Right ventricle myocardium superior (tissue), 1 donor: ENCODE measurements at places on chromosomes 2 and 18.
A peak's percentile ranks its signal among the peaks of the same experiment; 100 is the strongest.

- DNase-seq = peak; percentile 76
Measured at GRCh38 chr2:20093263-20094141, 42.1 kb upstream of the LAPTM4A start.

- peak; percentile 54 for DNase-seq
Measured at GRCh38 chr18:51621113-51621863, 423.8 kb upstream of the MEX3C start.

DNA sequence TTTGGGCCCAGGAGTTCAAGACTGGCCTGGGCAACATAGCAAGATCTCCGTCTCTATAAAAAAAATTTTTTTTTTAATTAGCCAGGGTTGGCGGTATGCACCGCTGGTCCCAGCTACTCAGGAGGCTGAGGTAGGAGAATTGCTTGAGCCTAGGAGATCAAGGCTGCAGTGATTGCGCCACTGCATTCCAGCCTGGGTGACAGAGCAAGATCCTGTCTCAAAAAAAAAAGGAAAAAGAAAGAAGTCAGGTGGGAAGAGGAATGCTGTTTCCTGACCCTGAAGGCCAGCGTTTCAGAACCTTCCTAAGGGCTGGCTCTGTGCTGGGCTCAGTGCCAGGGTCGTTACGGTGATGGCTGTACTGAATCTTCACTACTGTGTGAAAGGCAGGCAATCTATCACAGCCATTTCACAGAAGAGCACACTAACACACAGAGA is 35.0 kb upstream of the AGAP1 start:
- no peak for DNase-seq

GRCh38 chr2:45220227-45220626 is 211.0 kb upstream of the SIX2 start:
- no peak for DNase-seq

DNA sequence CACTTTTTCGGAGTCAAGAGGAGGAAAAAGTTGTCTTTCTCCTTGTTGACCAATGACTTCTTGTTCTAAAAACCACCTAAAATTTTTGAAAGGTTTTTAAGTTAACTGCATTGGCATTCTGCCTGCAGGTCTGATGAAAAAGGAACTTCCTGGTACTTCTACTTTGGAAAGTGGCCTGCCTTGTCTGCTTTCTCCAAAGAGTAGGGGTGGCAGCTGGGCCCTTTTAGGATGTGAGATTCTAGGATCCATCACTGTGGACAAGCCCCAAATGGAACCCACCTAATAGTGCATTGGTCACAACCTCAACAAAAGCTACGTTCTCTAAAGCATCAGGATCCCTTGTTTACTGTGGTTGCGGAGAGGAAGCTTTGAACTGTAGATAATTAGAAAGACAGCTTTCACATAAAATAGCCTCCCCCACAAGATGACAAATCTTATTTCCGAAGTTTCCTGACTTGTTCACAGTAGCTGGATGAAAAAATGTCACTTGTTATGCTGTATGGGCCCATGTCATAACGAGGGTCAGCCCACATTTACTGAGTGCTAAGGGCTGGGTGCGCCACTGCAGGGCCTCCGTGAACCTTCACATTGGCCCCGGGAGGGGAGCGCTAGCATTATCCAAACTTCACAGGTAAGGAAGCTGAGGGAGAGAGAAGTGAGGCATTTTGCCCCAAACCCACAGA is 17.4 kb downstream of the ASPRV1 start:
- DNase-seq = no peak

DNA sequence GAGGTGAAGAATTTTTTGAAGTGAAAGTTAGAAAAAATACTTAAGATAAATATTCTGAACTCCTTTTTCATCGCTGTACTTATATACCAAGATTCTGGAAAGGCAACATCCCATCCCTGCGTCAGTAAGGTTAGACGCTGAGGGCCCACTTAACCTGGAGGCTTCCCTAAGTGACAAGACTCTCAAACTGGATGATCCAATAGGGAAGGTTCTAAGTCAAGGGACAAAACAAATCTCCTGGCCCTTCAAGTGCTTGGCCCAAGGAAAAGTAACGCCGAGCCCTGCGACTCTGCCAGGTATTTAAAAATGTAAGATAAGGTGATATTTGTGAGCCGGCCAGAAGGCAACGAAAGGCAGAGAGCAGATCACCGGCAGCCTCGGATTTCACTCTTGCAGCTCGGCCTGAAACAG is 1.3 kb downstream of the STK39 start:
- DNase-seq = no peak

- peak; percentile 59 for DNase-seq
Measured at GRCh38 chr18:23619388-23619881, 33.1 kb upstream of the NPC1 start.

- peak; percentile 75 for DNase-seq
Measured at GRCh38 chr2:47905386-47906156, 727 bp downstream of the FBXO11 start.

- DNase-seq = no peak
Measured at GRCh38 chr18:62126737-62127136, 60.1 kb downstream of the PIGN start.

- no peak for DNase-seq
Measured at GRCh38 chr2:69576880-69577279, 66.7 kb downstream of the AAK1 start.

DNA sequence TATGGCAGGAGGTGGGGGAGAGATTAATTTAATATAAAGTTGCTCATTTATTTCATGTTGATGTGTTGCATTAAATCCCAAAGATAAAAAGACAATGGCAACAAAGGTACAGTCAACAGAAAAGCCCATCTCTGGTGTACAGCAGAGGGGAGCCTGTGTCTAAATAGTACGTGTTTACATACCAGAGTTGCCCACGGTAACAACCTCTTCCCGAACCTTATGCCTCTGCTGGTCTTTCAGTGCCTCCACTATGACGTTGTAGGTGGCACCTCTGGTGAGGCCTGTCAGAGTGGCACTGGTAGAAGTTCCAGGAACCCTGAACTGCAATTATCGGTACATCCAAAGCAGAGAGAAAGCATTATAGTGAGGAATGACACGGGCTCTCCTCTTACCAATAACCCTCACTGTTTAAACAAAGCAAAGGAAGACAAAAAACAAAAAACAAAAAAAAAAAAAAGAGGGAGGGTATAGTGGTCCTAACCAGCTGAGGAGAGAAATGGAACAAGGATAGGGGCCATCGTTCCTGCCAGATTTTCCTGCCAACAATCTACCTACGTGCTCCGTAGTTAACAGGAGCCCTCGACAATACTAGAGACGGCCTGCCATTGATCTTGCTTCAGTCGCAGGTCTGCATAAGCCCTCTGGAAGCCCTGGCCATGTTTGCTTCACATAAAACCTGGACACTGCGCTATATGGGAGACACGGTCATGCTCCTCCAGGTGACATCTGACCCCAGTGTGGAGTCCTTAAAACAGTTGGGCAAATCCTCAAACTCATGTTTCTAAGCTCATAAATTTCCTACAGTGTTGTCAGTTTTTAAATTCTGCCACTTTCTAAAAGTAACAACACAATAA is 58.5 kb downstream of the ATIC start:
- no peak for DNase-seq

- DNase-seq = no peak
Measured at GRCh38 chr2:213166109-213166508, 14.7 kb upstream of the IKZF2 start.
